ENCODE measurements at places on chromosomes 12 and 14.
A peak's percentile ranks its signal among the peaks of the same experiment; 100 is the strongest.

GRCh38 chr12:58105225-58106119 lies 164.1 kb downstream of the ATP23 start:
- no peak for DNase-seq

DNA sequence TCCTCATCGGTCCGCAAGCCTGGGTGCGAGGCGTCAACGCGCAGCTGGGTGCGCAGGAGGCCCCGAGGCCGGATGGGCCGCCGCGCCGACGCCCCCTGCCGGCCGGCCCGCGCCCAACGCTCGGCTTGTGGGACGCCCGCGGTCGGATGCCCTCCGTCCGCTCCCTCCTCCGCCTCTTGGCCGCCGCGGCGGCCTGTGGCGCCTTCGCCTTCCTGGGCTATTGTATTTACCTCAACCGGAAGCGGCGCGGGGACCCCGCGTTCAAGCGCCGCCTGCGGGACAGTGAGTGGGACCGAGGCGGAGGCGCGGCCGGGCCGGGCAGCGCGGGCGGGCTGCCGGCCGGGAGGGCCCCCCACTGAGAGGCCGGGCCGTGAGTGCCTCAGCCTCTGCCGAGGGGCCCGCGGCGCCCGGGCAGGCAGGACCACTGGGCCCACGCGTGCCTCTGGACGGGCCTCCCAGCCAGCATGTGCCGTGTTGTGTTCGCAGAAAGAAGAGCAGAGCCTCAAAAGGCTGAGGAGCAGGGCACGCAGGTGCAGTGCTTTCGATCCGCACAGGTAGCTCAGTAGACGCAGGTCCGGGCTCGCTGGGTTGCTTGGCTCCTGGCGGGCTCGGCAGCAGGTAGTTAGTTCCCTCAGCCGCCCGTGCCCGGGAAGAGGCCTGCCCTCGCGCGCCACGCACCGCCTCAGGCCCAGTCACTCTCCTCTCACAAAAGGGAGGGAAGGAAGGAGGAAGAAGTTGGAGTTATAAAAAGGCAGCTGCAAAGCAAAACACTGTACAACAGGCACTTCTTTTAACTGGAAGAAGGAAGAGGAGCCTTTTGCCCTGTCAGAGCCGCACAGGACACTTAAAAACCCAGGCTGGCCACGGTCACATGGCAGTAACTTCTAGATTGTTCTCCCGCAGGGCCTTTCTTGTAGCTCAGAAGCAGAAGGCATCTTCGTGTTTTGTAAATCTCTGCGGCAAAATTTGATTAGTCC lies at the start of gene TOMM20L:
TSS of gene TOMM20L (plus strand) at position 119 of the 977 bp plus-strand sequence. CDS start at position 147, 28 bp downstream.
- DNase-seq = peak; percentile 79

DNA sequence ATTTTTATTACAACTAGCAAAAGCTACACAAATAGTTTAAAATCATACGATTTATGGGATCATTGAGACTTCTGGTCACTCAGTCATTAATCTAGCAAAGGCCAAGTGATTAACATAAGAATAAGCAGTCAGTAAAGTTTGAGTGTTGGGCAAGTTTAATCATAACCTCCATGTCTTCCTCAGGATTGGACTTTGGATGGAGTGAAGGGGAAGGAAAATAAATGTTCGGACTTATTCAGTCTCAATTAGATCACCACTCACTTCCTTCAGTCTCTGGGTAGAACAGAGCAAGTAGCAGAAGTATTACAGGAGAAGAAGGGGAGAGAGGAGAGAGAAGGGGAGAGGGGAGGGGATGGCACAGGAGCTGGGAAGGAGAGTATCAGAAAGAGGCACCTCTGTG lies 31.4 kb downstream of the CPM start:
- no peak for DNase-seq

DNA sequence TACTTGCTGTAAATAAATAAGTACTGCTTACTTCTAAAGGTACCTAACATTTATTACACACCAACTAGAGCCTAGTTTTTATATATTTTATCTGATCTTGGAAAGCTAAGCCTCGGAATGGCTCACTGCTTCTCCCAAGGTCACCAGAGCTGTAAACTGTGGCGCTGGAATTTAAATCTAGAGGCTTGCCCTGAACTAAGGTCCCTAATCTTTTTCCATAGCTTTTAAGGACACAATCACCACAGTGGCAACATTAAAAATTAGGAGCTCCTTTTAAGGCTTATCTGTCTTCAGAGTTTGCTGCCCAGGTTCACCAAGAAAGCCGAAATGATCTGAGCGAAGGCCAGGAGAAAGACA lies 670 bp downstream of the CCNB1IP1 start:
- DNase-seq = no peak

DNA sequence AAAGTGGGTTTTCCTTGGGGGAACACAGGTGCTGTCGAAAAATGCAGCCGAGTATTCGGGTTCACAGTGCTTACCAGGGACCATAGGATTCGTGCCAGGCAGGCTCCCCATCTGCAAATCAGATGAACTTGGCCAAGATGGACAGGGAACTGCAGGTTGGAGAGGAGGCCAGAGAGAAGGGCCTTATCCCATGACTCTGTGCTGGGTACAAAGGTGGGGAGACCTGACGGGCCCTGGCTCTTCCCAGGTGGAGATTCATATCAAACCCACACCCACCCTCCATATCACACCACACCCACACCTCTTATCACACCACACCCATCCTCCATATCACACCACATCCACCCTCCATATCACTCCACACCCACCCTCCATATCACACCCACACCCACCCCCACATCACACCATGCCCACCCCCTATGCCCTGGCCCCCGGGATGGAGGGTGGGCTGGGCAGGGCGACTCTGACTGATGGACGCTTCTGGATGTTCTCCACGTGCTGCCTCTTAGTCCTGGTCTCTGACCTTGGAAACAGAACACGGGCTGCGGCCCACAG lies 319.7 kb downstream of the ADGRD1 start:
- DNase-seq = no peak

GRCh38 chr14:86777963-86778602 lies 1214.9 kb downstream of the GALC start:
- DNase-seq = no peak

GRCh38 chr12:80756875-80757274 lies 40.2 kb downstream of the MYF5 start:
- DNase-seq = no peak

GRCh38 chr12:104720339-104721038 lies 237.6 kb downstream of the SLC41A2 start:
- DNase-seq = peak; percentile 84

- DNase-seq = no peak
Observed at GRCh38 chr12:130929363-130929762, 24.3 kb upstream of the ADGRD1 start.

DNA sequence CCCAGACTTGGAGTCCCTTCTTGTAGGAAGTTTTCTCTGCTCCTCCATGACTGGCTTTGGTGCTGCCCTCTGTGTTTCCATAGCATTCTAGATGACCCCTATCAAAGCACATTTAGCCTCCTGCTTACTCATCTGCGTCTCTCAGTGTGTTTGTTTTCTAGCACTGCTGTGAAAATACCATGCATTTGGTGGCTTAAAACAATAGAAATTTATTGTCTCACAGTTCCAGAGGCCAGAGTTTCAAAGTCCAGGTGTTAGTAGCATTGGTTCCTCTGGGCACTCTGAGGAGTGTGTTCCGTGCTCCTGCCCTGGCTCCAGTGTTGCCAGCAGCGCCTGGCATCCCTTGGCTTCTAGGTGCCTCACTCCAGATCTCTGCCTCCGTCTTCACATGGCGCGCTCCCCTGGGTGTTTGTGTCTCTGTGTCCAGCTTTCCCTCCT lies 86.1 kb downstream of the CACNA1C start:
- DNase-seq = no peak

- DNase-seq = no peak
Observed at GRCh38 chr14:29928117-29928640, 532 bp upstream of the PRKD1 start.

DNA sequence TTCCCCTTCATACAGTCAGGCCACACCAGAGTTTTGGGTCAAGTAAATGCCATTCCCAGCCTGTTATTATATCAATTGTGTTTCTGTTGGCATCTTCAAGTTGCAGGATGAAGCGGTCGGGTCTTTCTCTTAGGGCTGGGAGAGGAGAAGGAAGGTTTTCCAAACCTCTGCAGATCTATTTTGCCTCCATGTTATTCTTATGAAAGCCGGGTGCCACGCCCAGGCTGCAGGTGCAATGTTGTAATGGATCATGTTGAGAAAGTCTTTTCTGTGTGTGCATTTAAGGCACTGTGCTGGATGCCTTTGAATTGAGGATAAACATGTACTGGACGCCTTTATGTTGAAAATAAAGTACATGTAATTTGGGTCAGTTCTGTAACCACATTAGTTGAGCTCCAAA lies 164.4 kb upstream of the HIF1A start:
- no peak for DNase-seq

Data from CD4-positive, alpha-beta T cell treated with Interleukin-17A for 1 hour (primary cell).